ENCODE measurements at places on chromosomes 7 and 10.

GRCh38 chr10:94042834-94043175 lies 49.1 kb downstream of the PLCE1 start:
- no peak for DNase-seq

DNA sequence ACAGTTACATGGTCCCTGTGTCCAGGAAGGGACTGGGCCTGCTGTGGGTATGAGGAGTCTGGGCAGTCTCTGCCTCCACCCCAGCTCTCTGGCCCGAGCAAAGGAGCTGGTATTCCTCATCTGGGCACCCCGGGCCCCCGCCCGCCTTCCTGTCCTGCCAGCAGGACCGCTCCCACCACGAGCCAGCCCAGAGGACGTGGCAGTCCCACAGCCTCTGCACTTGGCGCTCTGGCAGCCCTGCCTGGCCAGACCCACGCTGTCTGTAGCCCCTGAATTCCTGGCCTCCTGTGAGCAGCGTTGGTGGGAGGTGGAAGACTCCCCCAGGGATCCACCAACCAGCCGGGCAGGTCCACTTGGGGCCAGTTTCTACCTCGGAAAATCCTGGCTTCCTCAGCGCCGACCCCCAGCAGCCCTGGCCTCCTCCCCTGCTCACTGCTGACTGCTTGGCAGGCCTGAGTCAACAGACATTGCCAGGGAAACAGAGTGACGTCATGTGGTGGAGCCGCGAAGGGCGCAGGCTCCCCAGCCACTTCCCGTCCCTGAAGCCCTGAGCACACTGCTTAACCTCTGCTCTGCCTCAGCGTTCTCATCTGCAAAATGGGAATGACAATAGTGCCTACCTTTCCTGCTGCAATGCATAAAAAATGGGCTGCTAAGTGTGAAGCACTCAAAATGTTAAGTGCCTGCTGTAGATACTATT lies 21.6 kb upstream of the LIMK1 start:
- DNase-seq = peak; percentile 38

DNA sequence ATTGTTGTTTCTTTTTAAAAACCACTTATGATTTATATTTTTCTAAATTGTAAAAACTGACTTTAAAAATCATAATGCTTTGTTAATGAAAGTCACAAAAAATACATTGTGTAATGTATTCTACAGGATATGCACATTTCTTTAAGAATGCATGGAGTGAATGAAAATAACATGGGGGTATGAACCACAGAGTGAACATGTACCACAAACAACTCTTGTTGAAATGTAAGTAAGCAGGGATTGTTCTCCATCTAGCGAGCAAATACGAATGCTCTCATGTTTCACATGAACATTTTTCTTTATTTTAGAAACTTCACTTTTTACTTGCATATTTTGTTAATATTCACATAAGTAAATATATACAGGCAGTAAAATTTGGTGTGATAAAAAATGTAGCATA lies 35.6 kb upstream of the LAMB4 start:
- no peak for DNase-seq

- DNase-seq = no peak
Observed at GRCh38 chr10:130989670-130990232, 321.8 kb downstream of the TCERG1L start.

DNA sequence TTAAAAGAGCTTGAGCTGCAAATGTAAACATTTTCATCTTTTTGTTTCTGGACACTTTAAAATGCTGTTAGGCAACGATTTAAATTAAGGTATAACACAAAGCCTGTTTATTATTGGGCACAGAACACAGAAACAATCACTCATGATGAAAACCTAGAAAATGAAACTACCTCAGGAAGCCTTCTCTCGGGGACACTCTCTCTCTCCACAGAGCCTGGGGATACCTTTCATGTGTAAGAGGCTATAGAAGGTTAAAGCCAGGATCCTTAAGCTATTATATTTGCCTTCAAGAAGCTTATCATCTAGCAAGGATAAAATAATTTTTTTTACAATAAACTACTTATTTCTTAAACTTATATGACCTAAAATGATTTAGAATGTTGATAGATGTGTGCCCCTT lies 194.1 kb downstream of the SKAP2 start:
- DNase-seq = no peak

GRCh38 chr10:121935702-121936101 lies 7.9 kb upstream of the ATE1 start:
- no peak for DNase-seq

DNA sequence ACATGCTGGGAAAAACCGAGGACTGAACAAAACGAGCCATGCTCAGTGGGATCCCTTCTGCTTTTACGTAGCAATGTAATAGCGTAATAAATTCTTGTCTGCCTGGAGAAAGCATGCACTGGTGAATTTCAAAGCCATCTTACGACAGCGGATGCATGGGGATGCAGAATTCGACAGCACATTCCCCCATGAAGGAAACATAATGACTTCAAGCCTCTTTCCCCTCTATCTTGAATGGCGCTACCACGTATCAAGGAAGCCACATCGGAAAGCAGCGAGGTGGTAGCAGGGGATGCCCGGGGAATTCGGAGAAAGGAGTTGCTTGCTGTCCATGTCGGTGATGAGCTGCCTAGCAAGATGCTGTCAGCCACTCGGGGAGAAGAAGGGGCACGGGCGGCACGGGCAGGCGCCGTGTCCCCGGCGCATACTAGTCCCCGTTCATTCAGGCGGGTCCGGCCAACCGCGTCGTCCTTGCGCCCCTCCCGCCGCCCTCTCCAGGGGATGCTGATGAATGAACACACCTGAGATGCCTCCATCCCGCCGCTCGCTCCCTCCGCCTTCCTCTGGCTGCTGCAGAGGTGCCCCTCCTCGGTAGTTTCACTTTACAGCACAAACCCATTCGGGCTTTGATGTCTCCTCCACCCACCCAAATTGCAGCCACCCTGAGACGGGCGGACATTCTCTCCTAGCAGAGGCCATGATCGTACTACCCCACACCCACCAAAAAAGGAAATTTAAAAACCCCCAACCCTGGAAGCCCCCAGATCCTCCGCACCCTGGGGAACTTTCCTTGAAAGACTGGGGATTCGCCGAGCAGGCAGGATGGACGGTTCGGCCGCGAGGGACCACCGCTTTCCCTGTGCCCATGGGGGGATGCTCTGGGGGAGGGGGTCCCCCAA lies 644 bp downstream of the SORBS1 start:
- no peak for DNase-seq

GRCh38 chr7:102122026-102122425 lies 164.6 kb upstream of the SH2B2 start:
- DNase-seq = no peak

GRCh38 chr7:134705716-134706115 lies 59.1 kb downstream of the BPGM start:
- no peak for DNase-seq

- DNase-seq = no peak
Observed at GRCh38 chr7:15795393-15795792, 108.9 kb upstream of the MEOX2 start.

DNA sequence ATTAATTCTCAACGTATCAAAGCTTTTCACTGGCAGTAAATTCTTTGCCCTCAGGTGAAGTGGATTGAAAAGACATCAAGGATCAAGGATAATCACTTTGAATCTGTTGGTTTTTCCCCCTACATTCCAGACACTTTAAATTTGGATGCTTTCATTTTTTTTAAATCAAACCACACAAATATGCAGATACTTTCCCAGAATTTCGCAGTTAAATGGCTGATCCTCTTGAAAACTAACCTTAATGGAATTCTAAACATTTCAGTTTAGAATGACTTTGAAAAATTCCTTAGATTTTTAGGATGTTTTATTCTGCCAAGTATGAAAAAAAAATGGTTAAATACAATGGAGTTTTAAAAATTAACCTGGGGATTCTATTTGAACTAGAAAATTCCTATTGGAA lies 325.9 kb downstream of the GFRA1 start:
- DNase-seq = no peak

DNA sequence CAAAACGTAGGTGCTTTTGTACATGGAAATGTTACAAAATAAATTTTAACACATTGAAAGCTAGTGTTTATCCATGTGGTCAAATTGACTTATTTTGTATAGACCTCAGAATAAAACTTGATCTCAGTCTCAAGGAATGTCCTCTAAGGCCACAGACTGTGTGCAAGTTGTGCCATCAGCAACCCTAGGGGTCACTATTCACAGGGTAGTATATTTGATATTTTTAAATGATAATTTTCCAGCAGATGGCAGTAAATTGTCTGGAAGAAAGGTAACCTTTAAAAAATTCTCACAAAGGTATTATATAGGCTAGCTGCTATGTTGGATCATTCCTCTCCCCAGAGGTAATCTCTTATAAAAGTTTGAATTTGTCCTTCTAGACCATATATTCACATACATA lies 12.9 kb upstream of the SNX10 start:
- DNase-seq = no peak

DNA sequence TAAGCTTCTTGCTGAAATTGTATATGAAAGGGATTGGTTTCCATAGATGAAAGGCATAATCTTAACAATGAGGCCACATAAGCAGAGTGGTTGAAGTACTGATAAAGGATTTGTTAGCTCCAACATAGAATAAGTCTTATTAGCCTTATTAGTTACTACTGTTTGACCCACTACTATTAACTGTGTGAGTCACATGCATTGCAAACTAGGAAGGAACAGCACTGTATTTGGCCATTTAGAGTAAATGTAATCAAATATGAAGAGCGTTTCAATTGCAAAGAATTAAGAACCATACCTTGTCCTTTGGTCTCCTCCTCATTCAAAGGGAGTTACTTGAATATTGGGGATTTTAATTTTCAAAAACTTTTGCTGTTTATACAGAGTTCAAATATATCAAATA lies 428.9 kb downstream of the MDFIC start:
- no peak for DNase-seq

DNA sequence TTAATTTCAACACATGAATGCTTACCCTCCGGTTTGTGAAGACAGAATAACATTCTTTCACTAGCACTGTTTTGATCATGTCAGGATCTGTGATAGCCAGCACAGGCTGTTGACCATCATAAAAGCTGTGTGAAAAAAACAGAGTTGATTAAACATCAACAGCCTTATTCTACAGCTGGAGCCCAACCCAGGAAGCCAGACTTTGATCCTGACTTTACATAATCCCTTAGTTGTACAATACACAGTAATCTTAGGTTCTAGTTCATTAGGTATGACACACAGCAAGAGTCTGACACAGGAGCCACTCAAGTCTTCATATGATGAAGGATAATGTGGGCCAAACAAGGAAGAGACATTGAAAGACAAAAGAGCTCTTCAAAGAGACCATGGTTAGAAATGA lies 11.4 kb downstream of the CYP3A4 start:
- DNase-seq = no peak

DNA sequence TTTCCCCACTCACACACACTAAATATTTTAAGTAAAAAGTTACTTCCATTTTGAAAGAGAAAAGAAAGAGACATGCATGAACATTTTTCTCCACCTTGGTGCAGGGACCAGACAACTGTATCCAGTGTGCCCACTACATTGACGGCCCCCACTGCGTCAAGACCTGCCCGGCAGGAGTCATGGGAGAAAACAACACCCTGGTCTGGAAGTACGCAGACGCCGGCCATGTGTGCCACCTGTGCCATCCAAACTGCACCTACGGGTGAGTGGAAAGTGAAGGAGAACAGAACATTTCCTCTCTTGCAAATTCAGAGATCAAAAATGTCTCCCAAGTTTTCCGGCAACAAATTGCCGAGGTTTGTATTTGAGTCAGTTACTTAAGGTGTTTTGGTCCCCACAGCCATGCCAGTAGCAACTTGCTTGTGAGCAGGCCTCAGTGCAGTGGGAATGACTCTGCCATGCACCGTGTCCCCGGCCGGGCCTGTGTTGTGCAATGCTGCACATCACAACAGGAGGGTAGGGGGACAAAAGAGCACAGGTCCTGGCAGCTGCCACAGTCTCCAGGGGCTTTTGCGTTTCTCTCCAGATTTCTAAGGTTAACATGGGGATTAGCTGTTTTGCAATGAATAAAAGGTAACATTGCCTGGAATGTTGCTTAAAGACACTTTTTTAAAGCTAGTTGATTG lies 146.5 kb downstream of the EGFR start:
- DNase-seq = no peak

DNA sequence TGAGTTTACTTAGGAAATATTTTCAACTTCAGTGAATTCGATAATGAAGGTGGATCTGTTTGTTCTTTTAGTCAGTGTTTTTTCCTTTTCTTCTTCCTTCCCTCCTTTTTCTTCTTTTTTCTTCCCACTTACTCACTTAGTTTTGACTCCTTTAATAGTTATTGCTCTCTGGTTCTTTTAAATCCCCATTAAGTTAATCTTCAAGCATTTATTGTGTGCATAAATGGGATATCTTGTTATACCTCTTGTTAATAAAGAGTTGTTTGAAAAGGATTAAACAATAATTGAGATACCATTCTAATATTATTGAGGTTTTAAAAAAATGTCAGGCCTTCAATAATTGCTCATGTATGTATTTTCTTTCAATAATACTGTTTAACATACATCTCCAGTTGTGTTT lies 19.5 kb downstream of the STAM start:
- DNase-seq = no peak
